PC-9 (cell line): ENCODE measurements at places on chromosomes 16 and 17. TPM values are rescaled to one million over a fixed set of nuclear protein-coding genes. Genes with fewer than 3 reads are reported as not detected.

GRCh38 chr16:11880007-11880406, 28.7 kb upstream of the RSL1D1 start:
- H3K4me3 ChIP-seq, result no peak overlapping the region
- H3K27ac ChIP-seq, result no peak overlapping the region
- no peaks in the 10 kb centered on the region for H3K4me1 ChIP-seq
- H3K36me3 ChIP-seq, result peaks cover 44% of the 10 kb centered on the region
- no peak for DNase-seq

- H3K4me1 ChIP-seq, result peaks cover 33% of the 10 kb centered on the region
- H3K36me3 ChIP-seq, result no peaks in the 10 kb centered on the region
- no peak within 1 kb of the TSS; the same call in 1 of the 2 replicates for H3K27ac ChIP-seq
These were observed at the start of gene ATP2C2 for GRCh38 chr16:84368308-84368996. ATP2C2 (plus strand) TSS chr16:84368538; CDS start chr16:84368616, 78 bp downstream.

DNA sequence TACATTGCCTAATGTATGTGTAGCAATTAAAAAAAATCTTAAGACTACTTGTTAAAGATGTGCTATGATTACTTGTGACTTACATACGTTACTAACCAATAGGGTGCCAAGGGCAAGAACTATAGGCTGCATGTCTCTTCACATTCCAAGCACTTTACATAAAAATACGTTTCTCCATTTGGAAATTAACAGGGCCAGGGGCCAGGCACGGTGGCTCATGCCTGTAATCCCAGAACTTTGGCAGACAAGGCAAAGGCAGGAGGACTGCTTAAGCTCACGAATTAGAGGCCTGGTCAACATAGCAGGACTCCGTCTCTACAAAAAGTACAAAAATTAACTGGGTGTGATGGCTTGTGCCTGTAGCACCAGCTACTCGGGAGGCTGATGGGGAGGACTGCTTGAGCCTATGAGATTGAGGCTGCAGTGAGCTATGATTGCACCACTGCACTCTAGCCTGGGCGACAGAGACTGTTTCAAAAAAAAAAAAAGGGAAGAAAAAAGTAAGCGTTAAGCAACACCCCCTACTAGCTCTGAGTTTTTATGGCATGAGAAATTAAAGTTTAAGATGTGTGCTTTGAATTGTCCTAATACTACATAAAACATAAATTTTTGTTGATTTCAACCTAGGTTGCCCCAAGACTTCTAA, 12.3 kb downstream of the PSMD12 start:
- peaks cover 65% of the 10 kb centered on the region for H3K36me3 ChIP-seq
- no peaks in the 10 kb centered on the region for H3K27me3 ChIP-seq

- H3K36me3 ChIP-seq, result no peaks in the 10 kb centered on the region
- H3K27ac ChIP-seq, result no peak overlapping the region
- no peak for DNase-seq
- H3K27me3 ChIP-seq, result no peaks in the 10 kb centered on the region
- H3K4me3 ChIP-seq, result no peak overlapping the region
- no peaks in the 10 kb centered on the region for H3K4me1 ChIP-seq
These were observed 10.8 kb upstream of the SECTM1 start for GRCh38 chr17:82344175-82344907.

The SMIM36 gene
- total RNA-seq, result not detected in 2 replicates
